ENCODE measurements at places on chromosomes 12 and 14.

DNA sequence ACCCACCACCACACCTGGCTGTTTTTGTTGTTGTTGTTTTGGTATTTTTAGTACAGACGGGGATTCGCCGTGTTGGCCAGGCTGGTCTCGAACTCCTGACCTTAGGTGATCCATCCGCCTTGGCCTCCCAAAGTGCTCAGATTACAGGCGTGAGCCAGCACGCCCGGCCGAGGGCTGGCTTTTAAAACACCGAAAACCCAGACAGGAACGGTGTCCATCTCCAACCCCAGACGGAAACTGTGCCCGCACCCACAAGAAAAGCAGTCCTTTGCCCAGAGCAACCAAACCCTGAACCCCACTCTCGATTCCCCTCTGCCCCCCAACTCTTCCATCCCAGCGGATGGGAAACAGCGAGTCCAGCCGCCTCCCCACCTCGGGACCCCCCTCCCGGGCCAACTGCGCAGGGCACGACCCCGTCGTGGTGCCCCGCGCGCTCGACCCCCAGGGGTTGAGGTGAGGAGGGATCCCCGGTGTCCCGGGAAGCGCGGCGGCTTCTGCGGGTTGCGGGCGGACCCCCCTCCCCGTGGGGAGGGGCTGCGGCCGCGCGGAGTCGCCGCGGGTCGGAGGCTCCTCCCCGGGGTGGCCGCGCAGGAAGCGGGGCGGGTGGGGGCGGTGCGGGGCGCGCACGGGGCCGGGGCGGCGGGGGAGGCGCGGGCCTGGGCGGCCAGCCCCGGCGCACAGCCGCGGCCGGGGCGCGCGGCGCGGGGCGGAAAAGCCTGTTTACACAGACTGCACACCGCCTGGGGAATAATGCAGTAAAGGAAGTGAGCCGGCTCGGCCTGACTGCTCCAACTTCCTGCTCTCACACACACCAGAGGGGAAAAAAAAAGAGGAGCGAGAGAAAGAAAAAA, at the start of gene ELK3:
Gene ELK3, plus strand, starts transcription at position 651 of the 851 bp plus-strand sequence.
- DNase-seq: peak; percentile 74

DNA sequence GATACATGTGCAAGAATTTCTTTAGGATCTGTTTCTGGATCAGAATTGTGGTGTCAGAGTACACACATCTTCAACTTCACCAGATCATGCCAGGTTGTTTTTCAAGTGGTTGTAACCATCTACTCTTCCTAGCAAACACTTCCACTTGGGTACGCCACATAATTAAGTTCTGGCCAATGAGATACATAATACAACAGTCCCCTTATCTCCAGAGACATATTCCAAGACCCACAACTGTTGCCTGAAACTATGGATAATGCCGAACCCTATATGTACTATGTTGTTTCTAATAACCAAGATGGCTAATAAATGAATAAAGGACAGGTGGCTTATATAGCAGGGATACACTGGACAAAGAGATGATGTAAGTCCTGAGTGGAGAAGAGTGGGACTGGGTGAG, 2.5 kb upstream of the CHPT1 start:
- DNase-seq: no peak

DNA sequence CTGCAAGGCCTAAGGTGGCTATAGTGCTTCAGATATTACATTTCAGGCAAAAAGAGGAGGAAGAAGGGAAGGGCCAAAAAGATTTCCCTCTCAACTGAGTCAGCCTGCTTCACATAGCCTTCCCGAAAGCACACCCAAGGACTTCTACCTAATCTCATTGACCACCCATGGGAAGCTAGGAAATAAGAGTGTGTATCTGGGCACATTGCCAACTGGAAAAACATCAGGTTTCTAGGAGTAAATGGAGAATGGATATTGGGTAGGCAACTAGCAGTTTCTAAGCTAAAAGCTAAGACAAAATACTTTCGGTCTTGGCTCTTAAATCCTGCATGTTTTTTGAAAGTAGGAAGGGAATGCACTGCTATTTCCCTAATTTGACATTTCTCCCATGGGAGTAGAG, 221.7 kb upstream of the GRIP1 start:
- DNase-seq: no peak

DNA sequence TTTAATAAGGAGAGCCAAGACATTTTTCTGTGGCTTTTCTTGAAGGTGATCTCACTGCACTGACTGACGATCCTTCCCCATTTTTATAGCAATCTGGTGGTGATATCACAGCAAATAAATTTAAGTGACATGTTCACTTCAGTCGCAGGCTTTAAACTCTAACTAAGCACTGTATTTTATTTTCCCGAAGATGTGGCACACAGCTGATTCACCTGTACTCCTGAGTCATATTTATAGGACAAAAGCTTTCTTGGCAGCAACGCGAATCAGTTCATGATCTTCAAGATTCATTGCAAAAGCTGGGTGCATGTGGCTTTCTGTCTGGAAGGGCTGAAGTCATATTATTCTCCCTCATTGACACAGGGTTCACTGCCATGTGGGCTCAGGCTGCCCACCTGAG, 79.8 kb upstream of the TUNAR start:
- no peak for DNase-seq

GRCh38 chr14:31174433-31174832, 33.2 kb downstream of the HECTD1 start:
- no peak for DNase-seq

DNA sequence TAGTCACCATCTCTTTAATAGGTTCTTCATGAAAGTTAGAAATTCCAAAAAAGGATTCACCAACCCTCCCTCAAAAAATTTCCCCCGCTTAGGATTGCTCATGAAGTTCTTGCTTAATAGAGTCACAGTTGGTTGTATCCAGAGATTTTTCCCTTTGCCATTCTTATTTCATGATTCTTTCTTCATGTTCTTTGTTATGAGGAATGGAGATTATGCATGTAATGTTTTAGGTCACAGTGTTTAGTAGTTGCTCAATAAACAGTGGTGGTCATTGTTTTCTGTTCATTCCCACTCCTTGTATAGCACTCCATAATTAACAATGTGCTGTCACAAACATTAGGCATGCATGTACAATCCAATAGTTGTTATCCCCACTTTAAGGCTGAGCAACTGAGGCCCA, 51.2 kb upstream of the RTRAF start:
- no peak for DNase-seq

DNA sequence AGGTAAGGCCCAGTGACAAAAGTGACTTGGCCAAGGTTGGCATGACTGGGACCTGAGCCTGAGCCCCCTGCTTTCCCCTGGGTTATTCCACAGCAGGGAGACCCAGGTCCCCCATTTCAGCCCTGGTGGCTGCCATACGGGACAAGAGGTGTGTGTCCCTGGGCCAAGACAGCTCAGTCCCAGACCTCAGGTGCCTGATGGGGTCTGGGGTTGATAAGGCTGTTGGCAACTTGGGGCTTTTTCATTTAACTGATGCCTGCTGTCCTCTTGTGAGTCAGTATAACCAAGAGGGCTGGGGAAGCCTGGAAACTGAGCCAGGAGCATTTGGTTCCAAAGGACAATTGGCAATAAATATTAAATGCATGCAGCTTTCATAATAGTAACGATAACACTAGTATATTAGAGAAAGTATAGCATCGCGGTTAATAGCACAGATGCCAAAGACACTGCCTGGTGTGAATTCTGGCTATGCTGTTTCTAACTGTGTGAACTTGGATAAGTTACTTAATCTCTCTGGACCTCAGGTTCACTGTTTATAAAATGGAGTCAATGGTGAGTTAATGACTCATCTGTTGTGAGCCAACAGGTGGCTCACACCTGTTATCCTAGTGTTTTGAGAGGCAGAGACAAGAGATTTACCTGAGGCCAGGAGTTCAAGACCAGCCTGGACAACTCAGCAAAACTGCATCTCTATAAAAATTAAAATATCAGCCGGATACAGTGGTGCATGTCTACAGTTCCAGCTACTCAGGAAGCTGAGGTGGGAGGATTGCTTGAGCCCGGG, 898 bp downstream of the SDSL start:
- DNase-seq: no peak

- no peak for DNase-seq
Measured at GRCh38 chr14:61766151-61766550, 3.9 kb downstream of the SNAPC1 start.

- DNase-seq: no peak
Measured at GRCh38 chr12:24668563-24668962, 280.3 kb downstream of the BCAT1 start.

DNA sequence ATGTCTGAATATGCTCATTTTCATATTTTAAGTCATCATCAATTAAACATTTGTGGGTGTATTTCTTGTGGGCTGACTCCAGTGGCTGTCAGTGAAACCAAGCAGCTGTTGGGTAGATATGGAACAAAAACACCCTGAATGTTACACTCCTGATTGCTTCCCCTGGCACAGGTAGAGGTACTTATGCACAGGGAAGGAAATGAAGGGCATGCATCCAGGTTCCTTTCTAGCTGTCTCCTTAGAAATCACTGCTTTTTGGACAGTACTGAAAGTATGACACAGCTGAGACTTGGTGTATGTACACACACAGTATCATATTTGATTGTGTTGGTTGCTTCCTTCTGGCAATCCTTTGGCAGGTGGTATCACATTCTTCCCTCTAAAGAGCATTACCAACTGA, 1006.7 kb downstream of the DIO2 start:
- DNase-seq: no peak

DNA sequence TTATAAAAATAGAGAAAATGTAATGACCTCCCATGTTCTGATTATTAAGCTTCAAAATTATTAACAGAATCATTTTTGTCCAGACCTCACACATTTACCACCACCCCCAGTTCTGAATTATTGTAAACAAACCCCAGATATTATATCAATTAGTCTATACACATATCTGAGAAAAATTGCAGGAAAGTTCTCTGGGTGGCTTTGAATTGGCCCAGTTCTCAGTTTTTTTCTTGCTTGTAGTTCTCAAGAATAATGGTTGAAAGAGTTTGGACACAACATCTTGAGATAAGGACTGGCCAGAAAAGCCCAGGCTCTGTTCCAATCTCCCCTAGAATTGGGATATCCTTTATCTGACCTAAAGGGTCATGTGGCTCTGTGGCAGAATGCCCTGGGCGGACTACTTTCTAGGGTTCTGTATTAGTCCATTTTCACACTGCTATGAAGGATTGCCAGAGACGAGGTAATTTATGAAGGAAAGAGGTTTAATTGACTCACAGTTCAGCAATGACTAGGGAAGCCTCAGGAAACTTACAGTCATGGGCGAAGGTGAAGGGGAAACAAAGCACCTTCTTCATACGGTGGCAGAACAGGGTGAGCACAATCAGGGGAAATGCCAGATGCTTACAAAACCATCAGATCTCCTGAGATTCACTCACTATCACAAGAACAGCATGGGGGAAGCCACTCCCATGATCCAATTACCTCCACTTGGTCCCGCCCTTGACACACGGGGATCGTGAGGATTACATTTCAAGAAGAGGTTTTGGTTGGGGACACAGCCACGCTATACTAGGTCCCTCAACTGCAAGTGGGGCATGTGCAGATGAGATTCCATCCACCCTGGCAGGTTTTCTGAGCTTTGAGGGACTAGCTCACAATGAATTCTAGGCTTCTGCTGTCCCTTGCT, 1504.6 kb upstream of the FLRT2 start:
- DNase-seq: no peak

GRCh38 chr14:45680531-45680930, 427.5 kb upstream of the MIS18BP1 start:
- no peak for DNase-seq

GRCh38 chr12:574475-575128, 88.6 kb downstream of the NINJ2 start:
- DNase-seq: no peak

DNA sequence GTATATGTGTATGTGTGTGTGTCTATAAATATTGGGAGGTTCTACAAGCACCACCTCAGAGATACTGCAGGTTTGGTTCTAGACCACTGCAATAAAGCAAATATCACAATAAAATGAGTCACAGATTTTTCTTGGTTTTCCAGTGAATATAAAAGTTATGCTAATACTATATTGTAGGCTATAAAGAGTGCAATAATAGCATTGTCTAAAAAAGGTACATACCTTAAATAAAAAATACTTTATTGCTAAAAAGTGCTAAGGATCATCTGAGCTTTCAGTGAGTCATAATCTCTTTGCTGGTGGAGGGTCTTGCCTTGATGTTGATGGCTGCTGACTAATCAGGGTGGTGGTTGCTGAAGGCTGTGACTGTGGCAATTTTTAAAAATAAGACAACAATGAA, 111.1 kb downstream of the VEZT start:
- no peak for DNase-seq

DNA sequence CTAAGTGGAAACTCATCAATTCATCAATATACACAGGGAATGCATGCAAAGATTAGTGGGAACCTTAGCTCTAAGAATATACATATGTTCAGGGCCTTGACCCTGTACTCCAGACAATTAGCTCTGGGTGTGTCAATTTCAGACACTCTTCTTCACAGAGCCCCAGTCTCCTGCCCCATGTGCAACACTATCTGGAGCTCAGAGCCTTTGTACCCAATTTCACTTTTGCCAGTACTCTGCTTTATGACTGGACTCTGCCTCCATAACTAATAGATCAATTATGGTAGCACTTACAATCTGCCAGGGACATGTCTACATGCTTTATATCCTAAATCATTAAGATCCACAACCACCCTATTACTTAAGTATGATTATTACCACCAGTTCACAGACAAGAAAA, 152.5 kb upstream of the PLEKHG7 start:
- DNase-seq: no peak

DNA sequence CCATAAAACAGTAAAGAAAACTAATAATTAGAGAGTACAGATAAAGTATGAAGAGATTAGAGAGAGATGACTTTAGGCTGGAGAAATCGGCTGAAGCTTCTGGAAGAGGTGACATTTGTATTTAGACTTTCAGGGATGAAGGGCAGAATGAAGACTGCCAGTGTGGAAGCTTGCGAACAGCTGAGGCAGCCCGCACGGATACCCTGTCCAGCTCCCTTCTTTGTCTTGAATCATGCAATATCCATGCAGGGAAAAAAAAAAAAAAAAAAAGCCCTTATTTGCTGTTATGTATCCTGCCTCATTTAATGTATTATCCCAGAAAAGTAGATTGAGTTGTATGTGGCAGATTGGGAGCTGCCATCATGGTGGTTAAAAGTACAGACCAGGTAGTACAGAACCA, 331.8 kb downstream of the ZFP36L1 start:
- no peak for DNase-seq

DNA sequence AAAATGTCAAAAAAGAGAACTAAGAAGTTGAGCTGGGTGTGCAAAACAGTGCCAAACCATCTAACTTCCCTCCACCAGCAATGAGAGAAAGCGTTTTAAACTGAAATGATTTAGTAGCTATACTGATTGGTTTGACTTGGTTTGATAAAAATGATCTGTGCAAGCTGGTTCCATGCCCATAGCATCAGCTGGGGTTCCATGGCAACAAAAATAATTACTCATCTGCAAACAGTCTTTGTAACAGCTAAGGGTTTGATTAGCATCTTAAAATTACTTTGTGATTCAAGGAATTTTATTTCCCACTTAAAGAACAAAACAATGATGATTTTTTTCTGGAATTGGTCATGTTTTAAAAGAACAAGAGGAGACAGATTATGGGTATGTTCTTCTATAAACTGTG, 15.0 kb upstream of the BICD1 start:
- no peak for DNase-seq

DNA sequence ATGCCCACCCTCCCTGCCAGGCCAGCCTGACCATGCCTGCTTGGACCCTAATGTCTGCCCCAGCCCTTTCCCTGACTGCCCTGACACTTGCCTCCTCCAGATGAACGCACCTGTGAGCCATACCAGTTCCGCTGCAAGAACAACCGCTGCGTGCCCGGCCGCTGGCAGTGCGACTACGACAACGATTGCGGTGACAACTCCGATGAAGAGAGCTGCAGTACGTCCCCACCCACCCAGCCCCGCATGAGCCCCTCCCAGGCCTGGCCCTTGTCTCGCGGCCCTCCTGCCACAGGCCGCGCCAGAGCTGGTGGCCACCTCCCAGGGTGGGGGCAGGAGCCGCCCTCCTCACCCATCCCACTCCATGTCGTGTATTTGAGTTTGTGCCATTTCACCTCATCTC, 14.3 kb upstream of the NXPH4 start:
- DNase-seq: no peak

Data from urothelium cell line (cell line).